ENCODE measurements at places on chromosomes 5 and 9.

- DNase-seq, result no peak
Measured at GRCh38 chr5:1875843-1876659, 6.7 kb downstream of the IRX4 start.

DNA sequence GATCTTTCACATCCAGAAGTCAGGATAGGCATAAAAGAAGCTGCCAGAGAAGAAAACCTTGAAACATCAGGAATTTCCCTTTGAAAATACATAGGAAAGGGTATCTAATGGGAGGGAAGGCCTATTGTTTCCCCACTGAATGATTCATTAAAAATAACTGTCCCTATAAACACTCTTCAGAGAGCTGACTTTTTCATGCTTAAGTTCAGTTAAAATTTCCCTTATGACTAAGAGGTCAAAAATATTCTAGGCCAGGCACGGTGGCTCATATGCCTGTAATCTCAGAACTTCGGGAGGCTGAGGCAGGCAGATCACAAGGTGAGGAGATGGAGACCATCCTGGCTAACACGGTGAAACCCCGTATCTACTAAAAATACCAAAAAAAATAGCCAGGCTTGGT is 499.5 kb downstream of the ENC1 start:
- no peak for DNase-seq

- no peak for DNase-seq
Measured at GRCh38 chr5:100790170-100790665, 112.9 kb downstream of the ST8SIA4 start.

DNA sequence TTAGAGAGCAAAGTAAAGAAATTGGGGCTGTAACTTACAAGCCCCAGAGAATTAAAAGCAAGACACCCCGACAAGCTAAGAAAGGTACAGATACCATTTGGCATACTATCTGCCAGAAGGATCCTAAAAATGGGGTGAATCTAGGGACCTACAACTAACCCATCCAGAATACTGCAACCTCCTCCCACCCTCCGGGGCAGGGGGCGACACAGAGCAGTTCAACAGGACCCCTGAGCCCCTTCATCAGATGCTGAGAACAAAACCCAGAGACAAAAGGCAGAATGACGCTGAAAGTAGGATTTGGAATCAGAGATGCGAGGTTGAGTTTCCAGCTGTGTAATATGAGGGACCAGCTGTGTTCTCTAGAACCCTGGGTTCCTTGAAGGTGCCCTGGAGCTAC is 71.2 kb downstream of the EPB41L4B start:
- DNase-seq, result no peak

DNA sequence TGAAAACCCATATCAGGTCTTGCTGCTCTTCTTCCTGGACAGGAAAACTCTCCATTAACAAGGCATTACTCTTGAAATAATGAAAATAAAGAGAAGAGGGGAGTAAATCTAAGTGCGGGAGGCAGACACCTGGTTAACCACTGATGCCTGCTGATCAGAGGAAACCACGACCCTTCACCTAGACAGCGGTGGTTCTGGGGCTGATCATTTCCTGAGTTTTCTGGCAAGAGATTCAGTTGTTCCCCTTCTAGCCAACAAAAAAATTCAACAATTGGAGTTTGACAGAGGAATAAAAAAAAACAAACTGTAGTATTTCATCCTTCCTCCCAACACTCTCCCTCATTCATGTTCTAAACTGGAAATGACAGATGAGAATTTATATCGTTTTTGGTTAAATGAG is 3.0 kb downstream of the RLN2 start:
- DNase-seq, result no peak

GRCh38 chr9:93642961-93643360 is 66.6 kb downstream of the PHF2 start:
- no peak for DNase-seq

DNA sequence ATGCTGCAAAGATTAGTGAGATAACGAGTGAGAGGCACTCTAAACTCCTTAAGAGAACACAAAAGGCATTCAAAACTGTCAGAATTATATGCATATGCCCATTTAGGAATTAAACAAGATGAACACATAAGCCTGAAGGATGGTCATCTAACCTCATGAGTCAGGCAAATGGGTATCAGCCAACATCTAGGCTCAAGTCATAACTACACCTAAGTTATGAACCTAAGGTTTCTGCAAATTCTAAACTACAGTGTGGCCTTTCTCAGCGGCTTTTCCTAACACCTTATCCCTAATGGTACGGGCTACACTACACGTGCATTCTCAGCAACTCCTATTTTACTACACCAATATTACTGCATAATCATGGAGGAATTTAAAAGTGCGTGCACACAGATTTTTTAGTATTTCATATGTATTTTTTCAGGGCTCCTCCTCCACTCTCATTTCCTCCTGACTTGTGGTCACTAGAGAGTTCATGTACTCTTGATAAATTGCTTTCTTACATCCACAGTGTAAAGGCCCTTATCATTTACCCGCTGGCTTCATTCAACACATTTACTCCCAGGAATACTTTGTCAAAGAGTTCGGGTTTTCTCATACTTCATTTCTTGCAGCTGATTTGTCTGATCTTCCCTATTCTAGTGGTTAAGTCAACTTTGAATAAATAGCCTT is 316.5 kb downstream of the BNC2 start:
- DNase-seq, result no peak

GRCh38 chr5:58046371-58046770 is 413.5 kb downstream of the PLK2 start:
- DNase-seq, result no peak

DNA sequence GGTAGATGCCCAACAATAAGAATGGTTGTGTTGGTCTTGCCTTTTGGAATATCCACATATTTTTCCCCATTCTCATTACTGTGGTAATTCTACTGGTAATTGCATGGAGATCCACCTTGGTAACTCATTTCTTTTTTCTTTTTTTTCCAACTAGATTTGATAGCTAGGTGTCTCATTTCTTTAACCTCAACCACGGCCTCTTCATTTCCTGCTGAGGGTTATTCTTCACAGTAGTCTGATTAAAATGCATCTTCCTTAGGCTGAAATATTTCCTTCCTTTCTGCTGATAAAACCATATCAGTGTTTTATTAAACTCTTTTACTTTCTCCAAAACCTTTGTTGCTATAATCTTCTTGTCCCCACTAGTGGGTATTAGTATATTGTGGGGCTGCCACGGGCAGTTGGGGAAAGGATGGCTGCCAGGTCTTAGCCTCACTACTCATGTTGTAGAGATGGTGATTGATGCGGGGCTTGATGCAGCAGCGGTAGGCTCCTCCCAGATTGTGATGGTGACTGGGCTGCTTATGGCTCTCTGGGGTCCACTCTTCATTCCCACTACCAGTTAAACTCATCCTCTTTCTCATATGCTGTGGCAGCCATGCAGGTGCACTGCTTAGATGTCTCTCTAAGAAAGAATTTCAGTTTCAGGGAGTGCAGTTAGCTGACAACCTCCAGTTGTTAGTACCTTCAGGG is 35.9 kb downstream of the KIF2A start:
- DNase-seq, result no peak

- no peak for DNase-seq
Measured at GRCh38 chr5:154654486-154655371, 100.4 kb upstream of the LARP1 start.

DNA sequence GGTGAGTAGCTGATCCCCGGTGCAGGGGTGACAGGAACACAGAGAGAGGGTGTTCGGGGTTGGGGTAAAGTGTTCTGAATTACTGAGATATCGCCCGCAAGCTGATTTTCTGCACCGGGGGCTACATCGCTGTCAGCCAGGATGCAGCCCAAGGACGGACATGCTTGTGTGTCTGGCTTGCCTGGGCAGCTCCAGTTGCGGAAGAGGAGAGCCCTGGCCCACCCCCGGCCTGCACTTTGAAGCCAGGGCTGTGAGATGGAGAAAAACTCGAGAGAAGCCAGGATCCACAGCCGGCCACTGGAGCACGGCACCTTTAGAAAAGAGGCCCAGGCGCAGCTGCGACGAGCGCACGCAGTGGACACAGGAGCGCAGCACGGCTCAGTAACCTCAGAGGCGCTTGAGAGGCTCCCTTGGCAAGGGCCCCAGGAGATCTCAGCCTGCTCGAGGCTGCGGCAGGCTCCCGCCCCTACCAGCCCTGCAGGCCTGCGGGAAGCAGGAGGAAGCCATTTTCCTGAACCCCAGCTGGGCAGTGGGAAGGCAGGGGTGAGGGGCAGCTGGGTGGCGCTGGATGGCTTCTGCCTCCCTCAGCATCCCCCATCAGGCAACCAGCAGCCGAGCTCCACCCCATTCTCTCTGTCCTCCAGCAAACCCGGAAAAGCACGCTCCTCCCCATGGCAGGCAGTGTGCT is 59.2 kb downstream of the C9orf50 start:
- no peak for DNase-seq

DNA sequence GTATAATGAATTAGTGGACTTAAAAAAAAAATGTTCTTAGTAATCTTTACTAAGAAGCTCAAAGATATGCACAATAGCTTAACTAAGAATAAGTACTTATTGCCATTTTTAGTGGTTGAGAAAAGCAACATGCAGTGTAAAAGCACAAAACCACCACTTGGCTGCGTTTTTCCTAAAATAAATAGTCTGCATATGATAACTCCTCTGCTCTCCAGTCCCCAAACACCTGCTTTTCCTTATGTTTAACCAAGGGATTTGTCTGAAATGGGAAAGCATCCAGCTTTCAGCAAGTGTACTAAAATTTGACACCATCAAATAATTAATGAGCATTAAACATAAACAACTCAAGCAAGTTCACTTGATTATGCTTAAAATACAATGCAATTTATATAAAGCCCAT is 41.4 kb downstream of the PSIP1 start:
- DNase-seq, result no peak

- no peak for DNase-seq
Measured at GRCh38 chr9:85511746-85512145, 230.0 kb downstream of the AGTPBP1 start.

GRCh38 chr5:73030995-73031394 is 75.2 kb downstream of the FCHO2 start:
- DNase-seq, result no peak

GRCh38 chr5:180649297-180650039 is at the start of gene FLT4:
TSS of gene FLT4 (minus strand) at chr5:180649600. CDS start at chr5:180649545, 55 bp downstream.
- DNase-seq, result no peak

DNA sequence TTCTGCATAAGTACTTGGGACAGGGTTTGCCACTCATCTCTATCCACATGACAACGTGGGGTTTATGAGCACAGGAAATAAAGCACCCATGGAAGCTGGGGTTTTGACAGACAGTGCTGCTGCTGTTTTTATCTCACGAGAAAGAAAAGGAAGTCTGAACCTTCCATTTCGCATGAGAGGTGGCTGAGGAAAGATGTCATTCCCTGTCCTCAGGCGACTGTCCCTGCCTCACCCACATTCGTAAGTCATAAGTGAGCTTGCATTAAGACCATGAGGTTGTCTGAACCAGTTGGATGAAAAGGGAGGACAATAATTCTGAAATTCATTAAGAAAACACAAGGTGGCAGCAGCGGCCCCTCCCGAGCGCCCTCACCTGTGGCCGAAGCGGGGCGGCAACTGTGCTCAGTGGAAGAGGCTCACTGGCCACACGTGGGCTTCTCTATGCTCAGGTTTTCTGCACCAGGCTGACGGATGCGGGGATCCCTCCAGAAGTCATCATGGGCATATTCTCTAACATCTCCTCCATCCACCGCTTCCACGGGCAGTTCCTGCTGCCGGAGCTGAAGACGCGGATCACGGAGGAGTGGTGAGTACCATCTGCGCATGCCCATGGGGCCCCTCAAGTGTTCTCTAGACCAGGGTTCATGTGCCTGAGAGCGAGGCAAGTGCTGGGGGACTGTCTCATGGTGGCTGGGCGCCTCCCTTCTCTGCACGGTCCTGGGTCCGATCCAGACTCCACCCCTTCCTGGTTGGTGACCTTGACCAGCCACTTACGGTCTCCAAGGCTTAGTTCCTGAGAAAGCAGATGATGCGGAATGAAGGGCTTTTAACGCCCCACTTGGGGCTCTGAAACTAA is 54.7 kb upstream of the SUSD3 start:
- DNase-seq, result peak; percentile 73

DNA sequence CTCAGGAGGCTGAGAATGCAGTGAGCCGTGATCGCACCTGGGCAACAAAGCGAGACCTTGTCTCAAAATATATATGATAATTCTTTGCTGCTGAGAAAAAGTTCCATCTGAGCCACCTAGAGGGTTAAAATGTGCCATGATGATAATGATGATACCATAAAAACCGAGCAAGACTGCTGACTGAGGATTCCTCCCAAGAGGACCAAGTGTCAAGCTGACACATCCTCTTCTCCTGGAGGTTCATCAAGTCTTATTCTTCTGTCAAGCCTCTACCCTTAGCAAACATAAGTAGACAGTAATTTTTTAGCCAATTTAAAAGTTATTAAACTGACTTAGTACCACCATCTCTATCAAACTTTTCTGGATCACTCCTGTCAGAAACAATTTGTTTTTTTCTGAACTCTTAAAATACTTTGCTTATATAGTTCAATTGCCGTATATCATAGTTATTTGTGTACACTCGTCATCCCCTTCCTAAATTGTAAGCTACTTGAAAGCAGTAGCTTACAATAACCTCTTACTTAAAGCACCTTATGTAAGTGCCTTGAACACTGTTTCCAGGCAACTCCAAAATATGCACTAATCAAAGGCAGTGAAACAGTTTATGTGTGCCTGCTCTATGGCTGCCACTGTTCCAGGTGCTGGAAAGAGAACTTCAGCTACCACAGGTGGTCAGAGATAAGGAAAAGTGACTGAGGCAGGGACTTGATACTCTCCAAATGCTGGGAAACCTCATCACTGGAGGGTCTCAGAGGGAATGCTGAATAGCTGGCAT is 57.4 kb downstream of the SCAI start:
- DNase-seq, result no peak

DNA sequence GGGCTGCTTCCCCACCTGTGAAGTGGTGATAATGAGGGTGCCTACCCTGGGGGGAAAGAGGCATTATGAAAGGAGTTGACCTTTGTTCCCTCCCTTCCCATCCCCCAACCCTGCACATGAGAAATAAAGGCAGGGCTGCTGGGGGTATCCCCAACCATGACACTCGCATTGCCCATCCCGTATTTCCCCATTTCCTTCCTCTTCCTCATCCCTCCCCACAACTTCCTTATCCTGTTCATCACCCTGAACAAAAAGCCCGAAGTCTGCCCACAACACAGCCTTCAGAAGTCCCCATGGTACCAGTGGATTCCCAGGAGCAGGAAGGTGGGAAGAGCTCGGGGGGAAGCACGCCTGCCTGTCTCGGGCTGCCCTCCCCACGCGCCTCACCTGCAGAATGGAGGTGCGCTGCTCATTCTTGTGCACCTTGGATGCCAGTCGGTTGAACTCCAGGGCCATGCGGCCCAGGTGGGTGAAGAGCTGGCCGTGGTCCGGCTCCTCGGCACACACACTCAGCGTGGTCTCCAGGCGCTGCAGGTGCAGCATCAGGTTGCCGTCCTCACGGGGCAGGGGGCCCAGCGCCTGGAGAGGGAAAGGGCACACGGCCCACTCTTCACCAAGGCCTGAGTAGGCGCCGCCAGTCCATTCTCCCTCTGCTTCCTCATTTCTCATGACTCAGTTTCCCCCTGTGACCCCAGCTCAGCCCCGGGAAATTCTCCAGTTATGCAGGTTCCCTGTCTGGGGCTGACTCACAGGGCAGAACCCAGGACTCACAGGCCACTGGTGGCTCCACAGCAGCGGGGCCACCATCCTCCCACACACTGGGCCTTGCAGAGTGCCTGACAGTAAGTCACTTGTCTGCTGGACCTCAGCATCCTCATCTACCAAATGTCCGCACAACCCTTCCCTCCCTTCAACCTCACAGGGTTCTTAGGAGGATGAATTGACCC is 24.2 kb downstream of the TNIP1 start:
- no peak for DNase-seq

GRCh38 chr5:122465031-122465577 is 153.1 kb downstream of the SNCAIP start:
- no peak for DNase-seq

- no peak for DNase-seq
Measured at GRCh38 chr9:72326641-72327040, 38.4 kb downstream of the ZFAND5 start.

Data from CD8-positive, alpha-beta T cell (primary cell).